ENCODE measurements at places on chromosomes 7 and 10. TPM values are rescaled to one million over a fixed set of nuclear protein-coding genes. Genes with fewer than 3 reads are reported as not detected.

SLC35G1 gene
- 4.1 TPM for total RNA-seq

DNA sequence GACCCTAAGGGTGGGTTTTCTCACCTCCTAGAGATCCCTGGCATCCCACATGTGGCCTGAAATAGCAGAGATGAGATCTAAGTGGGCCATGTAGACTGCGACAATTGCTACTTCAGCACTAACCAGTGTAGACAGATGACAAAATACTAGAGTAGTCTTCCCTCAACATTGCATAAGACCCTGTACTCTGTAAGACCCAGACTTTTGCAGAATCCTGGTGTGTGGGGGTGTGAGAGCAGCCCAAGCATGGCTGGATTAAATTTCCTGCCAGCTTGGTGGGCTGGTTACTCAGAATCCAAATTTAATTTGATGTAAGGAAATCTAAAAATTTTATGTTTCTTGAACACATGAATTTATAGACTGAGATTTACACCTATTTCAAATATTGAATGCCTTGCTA lies 88.3 kb downstream of the ZNF365 start:
- peaks cover 4% of the 10 kb centered on the region for H3K27me3 ChIP-seq
- peaks cover 10% of the 10 kb centered on the region for H3K4me1 ChIP-seq
- H3K27ac ChIP-seq: no peak overlapping the region
- peaks cover 3% of the 10 kb centered on the region for H3K36me3 ChIP-seq
- H3K4me3 ChIP-seq: no peak overlapping the region

- no peak for DNase-seq
- no peak overlapping the region for H3K27ac ChIP-seq
- H3K27me3 ChIP-seq: no peaks in the 10 kb centered on the region
- peaks cover 27% of the 10 kb centered on the region for H3K36me3 ChIP-seq
- H3K4me3 ChIP-seq: no peak overlapping the region
Observed at GRCh38 chr10:31390804-31391203, 71.8 kb downstream of the ZEB1 start.

- no peak for DNase-seq
- H3K27me3 ChIP-seq: no peaks in the 10 kb centered on the region
- no peak overlapping the region for H3K27ac ChIP-seq
- H3K36me3 ChIP-seq: no peaks in the 10 kb centered on the region
- no peaks in the 10 kb centered on the region for H3K4me1 ChIP-seq
Observed at GRCh38 chr10:76291175-76291574, 859.8 kb downstream of the LRMDA start.

HABP2 gene
- total RNA-seq: not detected

ICA1 gene
- 2.7 TPM for total RNA-seq

GRCh38 chr10:131000743-131001142 lies 310.8 kb downstream of the TCERG1L start:
- no peak for DNase-seq
- no peak overlapping the region for H3K4me3 ChIP-seq
- no peaks in the 10 kb centered on the region for H3K27me3 ChIP-seq
- no peaks in the 10 kb centered on the region for H3K4me1 ChIP-seq

TMEM139 gene
- 1.7 TPM for total RNA-seq

- peaks cover 38% of the 10 kb centered on the region for H3K4me1 ChIP-seq
- peak; percentile 52 for DNase-seq
- peaks cover 29% of the 10 kb centered on the region for H3K36me3 ChIP-seq
- H3K4me3 ChIP-seq: no peak overlapping the region
- no peaks in the 10 kb centered on the region for H3K27me3 ChIP-seq
Observed at GRCh38 chr7:127850195-127850594, 181.0 kb downstream of the LRRC4 start.

GRCh38 chr10:79487296-79488194 lies 24.8 kb upstream of the EIF5AL1 start:
- no peak overlapping the region for H3K27ac ChIP-seq
- no peaks in the 10 kb centered on the region for H3K36me3 ChIP-seq
- H3K27me3 ChIP-seq: peaks cover 4% of the 10 kb centered on the region
- no peak overlapping the region for H3K4me3 ChIP-seq
- DNase-seq: peak; percentile 62

DNA sequence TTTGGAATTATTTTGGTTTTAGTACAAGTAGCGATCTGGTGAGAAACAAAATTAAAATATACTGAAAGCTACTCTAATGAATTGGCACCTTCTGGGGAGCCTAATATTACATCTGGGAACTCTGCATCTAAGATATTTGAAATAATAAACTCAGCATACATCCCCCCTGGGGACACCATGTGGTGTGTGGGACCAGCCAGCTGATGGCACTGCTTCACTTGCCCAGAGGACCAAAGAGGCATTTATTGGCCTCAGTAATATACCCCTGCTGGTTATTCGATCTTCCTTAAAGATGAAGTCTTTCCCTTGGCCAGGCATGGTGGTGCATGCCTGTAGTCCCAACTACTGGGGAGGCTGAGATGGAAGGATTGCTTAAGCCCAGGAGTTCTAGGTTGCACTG lies 195.1 kb upstream of the AUTS2 start:
- no peak for DNase-seq
- peaks cover 1% of the 10 kb centered on the region for H3K36me3 ChIP-seq
- H3K27me3 ChIP-seq: no peaks in the 10 kb centered on the region
- H3K4me1 ChIP-seq: no peaks in the 10 kb centered on the region

DNA sequence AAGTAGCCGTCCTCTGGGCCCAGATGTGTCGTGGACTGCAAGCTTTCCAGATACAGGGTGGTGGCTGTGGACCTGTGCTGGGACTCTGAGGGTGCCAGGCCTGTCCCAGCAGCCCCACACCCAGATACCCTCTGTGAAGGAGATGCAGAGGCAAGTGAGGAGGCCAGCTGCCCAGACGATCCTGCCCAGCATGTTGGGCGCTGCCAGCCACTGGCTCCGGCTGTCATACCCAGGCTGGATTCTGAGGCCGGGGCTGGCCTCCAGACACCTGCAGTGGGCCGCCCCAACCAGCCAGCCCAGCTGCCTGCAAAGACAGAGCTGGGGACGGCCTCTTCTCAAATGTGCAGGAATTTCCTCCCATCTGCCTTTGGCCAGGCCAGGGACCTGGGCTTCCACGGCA lies 39.1 kb upstream of the EBF3 start:
- no peak overlapping the region for H3K4me3 ChIP-seq
- no peak overlapping the region for H3K27ac ChIP-seq
- H3K27me3 ChIP-seq: peaks cover 19% of the 10 kb centered on the region

DNMBP gene
- total RNA-seq: 3.4 TPM

DNA sequence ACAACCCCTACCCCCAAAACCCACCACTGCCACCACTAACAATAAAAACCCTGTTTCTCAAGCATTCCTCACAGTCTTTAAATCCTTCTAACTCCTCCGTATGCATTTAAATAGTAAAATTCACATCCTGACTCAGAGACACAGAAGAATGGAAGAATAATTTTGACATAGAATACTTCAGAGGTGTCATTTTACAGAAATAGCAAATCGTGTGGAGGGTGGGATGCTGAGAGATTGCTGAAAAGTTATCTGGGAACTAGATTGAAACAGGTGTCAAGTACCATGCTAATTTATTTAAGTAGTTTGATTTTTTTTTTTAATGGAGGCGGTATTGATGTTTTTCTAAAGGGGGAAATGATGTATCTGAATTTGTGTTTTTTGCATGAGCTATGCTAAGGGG lies 575.2 kb upstream of the TPK1 start:
- H3K4me3 ChIP-seq: no peak overlapping the region
- no peaks in the 10 kb centered on the region for H3K36me3 ChIP-seq
- H3K27ac ChIP-seq: no peak overlapping the region
- H3K27me3 ChIP-seq: no peaks in the 10 kb centered on the region
- H3K4me1 ChIP-seq: no peaks in the 10 kb centered on the region
- no peak for DNase-seq

- H3K4me1 ChIP-seq: no peaks in the 10 kb centered on the region
Observed at GRCh38 chr7:145698526-145699262, 417.9 kb upstream of the CNTNAP2 start.

GRCh38 chr10:5751601-5752253 lies 61.5 kb downstream of the GDI2 start:
- no peak for DNase-seq
- H3K4me1 ChIP-seq: peaks cover 7% of the 10 kb centered on the region
- peaks cover 36% of the 10 kb centered on the region for H3K36me3 ChIP-seq
- H3K4me3 ChIP-seq: no peak overlapping the region

- no peak for DNase-seq
- no peaks in the 10 kb centered on the region for H3K27me3 ChIP-seq
- H3K4me1 ChIP-seq: no peaks in the 10 kb centered on the region
- no peaks in the 10 kb centered on the region for H3K36me3 ChIP-seq
- no peak overlapping the region for H3K4me3 ChIP-seq
- H3K27ac ChIP-seq: no peak overlapping the region
Observed at GRCh38 chr7:89183712-89184111, 388.2 kb upstream of the TEX47 start.

DNA sequence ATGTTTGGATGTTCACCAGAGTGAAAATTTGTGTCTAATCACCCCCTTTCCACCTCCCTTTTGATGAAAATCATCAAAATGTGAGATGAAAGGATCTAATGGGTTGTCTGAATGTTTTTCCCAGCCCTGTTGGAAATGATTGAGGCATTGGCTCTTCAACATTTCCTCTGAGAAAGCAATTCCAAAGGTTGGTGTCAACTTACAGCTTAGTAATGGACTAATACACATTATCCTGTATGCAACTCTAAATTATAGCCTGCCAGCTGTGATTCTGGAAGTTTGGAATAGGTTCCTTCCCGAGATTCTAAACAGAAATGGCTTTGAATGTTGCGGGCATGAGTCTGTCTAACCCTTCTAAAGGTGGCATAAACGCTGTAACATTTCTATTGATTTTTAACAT lies 152.9 kb downstream of the DYNC1I1 start:
- peaks cover 16% of the 10 kb centered on the region for H3K4me1 ChIP-seq
- no peak overlapping the region for H3K27ac ChIP-seq
- H3K36me3 ChIP-seq: no peaks in the 10 kb centered on the region
- H3K4me3 ChIP-seq: no peak overlapping the region

BUB3 gene
- total RNA-seq: 282 TPM

GRCh38 chr7:30269490-30269889 lies 14.9 kb upstream of the ZNRF2 start:
- no peak overlapping the region for H3K27ac ChIP-seq
- H3K4me3 ChIP-seq: no peak overlapping the region
- H3K36me3 ChIP-seq: no peaks in the 10 kb centered on the region
- DNase-seq: no peak
- peaks cover 5% of the 10 kb centered on the region for H3K27me3 ChIP-seq

DNA sequence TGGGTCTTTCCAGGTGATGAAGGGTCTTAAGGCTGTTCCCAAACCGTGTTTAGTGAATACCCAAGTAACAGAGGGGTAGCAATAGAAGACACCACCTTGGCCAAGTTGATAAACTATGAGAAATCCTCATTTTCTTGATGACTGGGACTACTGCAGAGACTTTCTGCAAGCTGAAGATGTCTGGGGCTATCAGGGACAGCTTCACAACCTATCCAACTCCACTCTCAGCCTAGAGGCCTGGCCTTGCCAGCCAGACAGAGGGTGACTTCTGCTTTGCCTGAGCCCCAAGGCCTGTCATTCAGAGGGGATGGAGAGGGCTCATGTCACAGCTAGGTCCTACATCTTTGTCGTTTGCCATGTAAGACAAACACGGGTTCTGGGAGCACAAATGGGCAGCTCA lies 255.9 kb upstream of the GRB10 start:
- H3K36me3 ChIP-seq: no peaks in the 10 kb centered on the region
- H3K4me1 ChIP-seq: no peaks in the 10 kb centered on the region
- no peak for DNase-seq
- H3K27ac ChIP-seq: no peak overlapping the region

GRCh38 chr7:6205971-6206660 lies 66.3 kb downstream of the CYTH3 start:
- H3K4me3 ChIP-seq: no peak overlapping the region
- no peak for DNase-seq
- H3K27ac ChIP-seq: no peak overlapping the region
- H3K4me1 ChIP-seq: no peaks in the 10 kb centered on the region
- H3K27me3 ChIP-seq: peaks cover 18% of the 10 kb centered on the region

GRCh38 chr7:2082139-2082998 lies 150.4 kb downstream of the MAD1L1 start:
- H3K27ac ChIP-seq: no peak overlapping the region
- no peak for DNase-seq
- peaks cover 20% of the 10 kb centered on the region for H3K4me1 ChIP-seq
- H3K27me3 ChIP-seq: no peaks in the 10 kb centered on the region
- H3K4me3 ChIP-seq: no peak overlapping the region

GRCh38 chr7:98985945-98986344 lies 107.6 kb downstream of the TRRAP start:
- peaks cover 24% of the 10 kb centered on the region for H3K4me1 ChIP-seq
- H3K4me3 ChIP-seq: no peak overlapping the region

DNA sequence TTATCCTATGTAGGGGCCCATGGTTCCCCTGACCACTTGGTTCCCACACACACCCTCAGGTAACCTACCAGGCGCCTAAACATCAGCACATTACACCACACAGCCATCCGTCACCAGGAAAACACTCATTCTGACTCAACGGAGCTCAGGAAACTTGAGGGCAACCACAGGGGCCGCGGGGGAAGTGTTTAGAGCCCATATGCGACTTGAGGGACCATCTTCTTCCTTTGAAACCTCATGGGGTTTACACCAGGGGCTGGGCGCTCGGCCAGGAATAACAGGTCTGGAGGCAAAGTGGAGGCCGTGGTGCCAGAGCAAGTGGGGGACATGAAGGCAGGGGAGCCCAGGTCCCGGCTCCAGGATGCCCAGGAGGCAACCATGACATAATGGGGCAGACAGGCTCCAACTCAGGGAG lies 1.5 kb downstream of the STX1A start:
- peaks cover 2% of the 10 kb centered on the region for H3K36me3 ChIP-seq
- peak overlapping the region; percentile 68 for H3K4me3 ChIP-seq
- peak; percentile 91 for DNase-seq
- peak overlapping the region; percentile 66 for H3K27ac ChIP-seq
- peaks cover 24% of the 10 kb centered on the region for H3K27me3 ChIP-seq

- no peaks in the 10 kb centered on the region for H3K27me3 ChIP-seq
- H3K4me3 ChIP-seq: no peak overlapping the region
- H3K36me3 ChIP-seq: no peaks in the 10 kb centered on the region
- DNase-seq: no peak
Observed at GRCh38 chr10:86226781-86227201, 139.8 kb downstream of the GRID1 start.

ASB4 gene
- not detected for total RNA-seq

GRCh38 chr7:112334366-112334765 lies 115.9 kb upstream of the IFRD1 start:
- no peaks in the 10 kb centered on the region for H3K4me1 ChIP-seq
- no peak for DNase-seq
- no peak overlapping the region for H3K27ac ChIP-seq
- H3K27me3 ChIP-seq: no peaks in the 10 kb centered on the region
- peaks cover 25% of the 10 kb centered on the region for H3K36me3 ChIP-seq
